ENCODE measurements at places on chromosomes 2 and 18.

GRCh38 chr2:176872406-176872805 lies 340.2 kb upstream of the HNRNPA3 start:
- DNase-seq, result no peak

DNA sequence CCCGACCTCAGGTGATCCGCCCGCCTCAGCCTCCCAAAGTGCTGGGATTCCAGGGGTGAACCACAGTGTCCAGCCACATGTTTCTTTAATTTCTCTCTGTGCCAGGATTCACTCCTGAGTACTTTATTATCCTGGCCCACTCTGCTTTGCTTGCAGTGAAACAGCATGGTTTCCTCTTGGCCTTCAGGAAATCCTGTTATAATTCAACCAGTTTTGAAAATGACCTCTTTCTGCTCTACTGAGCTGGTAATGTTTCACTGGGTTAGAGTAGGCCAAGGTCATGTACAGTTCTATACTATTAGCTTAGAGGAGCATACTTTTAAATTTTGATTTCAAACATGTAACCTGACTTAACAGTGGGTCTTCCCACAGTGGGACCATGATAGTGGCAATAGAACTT lies 90.6 kb upstream of the PELI1 start:
- DNase-seq, result no peak

DNA sequence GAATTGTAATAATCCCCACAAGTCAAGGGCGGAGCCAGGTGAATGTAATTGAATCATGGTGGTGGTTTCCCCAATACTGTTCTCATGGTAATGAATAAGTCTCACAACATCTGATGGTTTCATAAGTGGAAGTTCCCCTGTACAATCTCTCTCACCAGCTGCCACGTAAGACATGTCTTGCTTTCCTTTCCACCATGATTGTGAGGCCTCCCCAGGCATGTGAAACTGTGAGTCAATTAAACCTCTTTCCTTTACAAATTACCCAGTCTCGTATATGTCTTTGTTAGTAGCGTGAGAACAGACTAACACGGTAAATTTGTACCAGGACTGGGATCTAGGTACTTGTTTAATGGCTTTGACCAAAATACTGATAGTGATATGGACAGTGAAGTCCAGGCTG lies 744.3 kb upstream of the REG3G start:
- no peak for DNase-seq

DNA sequence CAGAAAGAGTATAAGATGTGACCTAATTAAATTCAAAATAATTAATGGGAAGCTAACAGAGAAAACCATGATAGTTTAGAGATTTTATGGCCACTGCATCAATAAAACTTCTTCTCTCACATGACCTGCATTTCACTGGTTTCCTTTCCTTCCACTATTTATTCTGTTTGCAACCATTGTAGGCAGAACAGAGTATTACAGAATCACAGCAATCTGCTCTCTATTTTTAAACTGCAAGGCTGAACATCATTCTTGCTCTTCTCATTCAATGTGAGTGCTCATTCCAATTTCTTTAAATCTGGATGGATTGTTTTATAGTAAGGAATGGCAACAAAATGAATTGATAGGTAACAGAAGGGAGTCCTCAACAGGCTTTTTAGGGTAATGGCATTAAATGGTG lies 715.5 kb upstream of the RAB6C start:
- DNase-seq, result no peak

DNA sequence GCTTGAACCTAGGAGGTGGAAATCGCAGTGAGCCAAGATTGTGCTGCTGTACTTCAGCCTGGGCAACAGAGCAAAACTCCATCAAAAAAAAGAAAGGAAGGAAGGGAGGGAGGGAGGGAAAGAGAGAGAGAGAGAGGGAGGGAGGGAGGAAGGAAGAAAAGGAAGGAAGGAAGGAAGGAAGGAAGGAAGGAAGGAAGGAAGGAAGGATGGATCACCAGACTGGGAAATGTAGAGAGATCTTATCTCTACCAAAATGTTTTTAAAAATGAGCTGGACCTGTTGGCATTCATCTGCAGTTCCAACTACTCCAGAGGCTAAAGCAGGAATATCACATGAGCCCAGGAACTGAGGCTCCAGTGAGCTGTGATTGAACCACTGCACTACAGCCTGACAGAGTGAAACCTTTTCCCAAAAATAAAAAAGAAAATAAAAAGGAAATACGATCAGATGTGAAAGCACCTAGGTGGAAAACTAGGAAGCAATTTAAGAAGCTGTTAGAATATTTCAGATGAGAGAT lies 239.4 kb downstream of the CDH7 start:
- no peak for DNase-seq
